ENCODE measurements at places on chromosomes 13 and 19.

- DNase-seq: no peak
These were observed 844 bp upstream of the RFX1 start for GRCh38 chr19:14006766-14007562.

DNA sequence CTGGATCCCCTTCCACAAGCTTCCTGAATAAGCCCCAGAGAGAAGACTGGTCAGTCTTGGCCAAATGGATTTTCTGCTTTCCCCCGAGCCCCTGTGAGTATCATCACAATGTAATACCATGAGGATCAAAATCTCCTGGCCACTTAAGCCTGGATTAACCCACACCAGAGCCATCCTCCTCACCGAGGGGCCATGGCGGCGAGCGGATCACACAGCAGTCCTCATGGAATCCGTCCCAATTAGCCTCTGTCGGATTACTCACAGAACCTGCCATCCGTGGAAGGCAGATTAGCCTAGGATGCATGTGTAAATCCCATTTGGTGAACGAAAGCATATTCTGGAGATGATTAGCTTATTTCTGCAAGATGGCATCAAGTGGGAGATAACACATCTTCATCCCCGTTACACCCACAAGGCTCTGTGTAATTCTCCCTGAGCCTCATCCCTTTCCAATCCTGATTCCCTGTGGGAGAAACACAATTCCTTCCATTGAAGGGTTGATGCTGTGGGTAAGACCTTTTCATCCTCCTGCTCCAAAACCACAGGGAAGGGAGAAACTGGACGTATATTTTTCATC lies 42.5 kb downstream of the GNG7 start:
- peak; percentile 46 for DNase-seq

- no peak for DNase-seq
These were observed 204.4 kb upstream of the TRPC4 start for GRCh38 chr13:38073931-38074330.

- DNase-seq: no peak
These were observed 20.6 kb downstream of the FCGBP start for GRCh38 chr19:39913682-39914333.

GRCh38 chr19:42634409-42635232 lies 39.9 kb upstream of the CEACAM8 start:
- DNase-seq: peak; percentile 2

GRCh38 chr13:20984879-20985278 lies 76.5 kb downstream of the LATS2 start:
- DNase-seq: no peak

DNA sequence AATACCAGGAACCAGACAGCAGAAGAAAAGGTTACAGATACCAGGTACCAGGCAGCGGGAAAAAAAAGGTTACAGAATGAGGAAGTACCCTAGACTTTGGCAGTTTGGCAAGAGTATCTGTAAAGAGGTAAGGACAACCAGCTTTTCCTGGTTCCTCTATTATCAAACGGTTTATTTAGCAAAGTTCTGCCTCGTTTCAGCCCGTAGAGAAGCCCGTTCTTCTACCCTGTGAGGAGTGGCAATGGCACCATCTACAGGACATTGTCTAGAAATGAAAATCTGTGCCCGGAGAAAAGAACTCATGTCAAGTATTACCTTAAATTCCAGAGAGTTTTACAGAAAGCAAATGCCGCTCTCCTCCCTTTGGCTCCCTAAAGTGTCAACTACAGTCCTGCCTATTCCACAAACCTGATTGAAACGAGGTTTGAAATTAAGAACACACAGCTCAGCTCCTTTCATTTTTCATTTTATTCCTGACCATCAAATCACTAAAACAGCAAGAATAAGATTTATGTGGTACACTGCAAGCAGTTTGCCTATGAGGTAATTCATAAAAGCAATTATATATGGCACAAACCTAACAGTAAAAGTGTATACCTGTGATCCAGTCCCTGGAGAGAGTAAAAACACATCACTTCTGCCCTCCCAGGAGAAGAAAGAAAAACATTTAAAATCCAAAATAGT lies 226.3 kb downstream of the SLC7A1 start:
- peak; percentile 75 for DNase-seq

GRCh38 chr13:49627831-49628652 lies at the start of gene ARL11:
Gene ARL11, plus strand, starts transcription at chr13:49628507. Its CDS starts 1,941 bp downstream, at chr13:49630448.
- no peak for DNase-seq

DNA sequence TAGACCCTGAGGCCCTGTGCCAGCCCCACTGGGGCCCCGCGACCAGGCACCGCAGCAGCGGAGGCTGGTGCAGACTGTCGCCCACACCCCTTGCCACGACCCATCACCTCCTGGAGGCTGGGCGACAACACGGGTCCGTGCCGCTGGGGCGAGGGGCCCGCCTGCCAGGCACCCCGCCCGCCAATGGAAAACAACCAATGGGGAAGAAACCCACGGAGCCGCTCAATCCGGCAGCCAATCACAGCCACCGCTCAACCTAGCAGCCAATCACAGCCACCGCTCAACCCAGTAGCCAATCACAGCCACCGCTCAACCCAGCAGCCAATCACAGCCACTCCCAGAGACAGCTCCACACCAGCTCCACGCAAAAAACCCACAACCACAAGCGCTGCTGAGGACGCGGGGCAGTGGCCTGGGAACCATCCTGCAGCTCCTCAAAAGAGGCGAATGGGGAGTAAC lies 29.7 kb downstream of the GPX4 start:
- no peak for DNase-seq

DNA sequence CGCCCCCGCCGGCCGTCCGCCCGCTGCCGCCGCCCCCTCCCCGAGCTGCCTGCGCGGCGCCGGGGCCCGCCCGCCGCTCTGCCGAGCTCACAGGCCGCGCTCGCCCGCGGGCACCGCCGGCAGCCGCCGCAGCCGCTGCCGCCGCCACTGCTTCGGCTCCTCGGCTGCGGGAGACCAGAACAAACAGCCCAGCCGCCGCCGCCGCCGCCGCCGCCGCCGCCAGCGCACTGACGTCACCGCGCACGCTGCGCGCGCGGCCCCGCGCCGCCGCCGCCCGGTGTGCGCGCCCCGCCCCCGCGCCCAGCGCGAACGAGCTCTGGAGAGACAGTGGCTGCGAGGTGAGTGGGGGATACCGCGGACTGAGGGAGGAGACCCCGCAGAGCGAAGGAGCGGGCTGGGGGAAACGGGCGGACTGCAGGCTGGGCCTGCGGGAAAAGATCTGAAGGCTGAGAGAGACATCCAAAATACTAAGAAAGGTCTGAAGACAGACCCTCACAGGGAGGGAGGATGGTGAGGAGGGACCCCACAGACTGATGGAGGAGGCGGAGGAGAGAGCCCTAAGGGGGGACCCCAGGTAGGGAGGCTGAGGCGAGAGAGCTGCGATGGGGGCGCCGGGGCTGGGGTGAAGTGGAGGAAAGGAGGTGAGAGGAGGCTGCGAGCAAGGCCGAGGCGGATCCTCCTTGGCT lies at the start of gene BRD4:
BRD4 (minus strand) TSS at position 229 of the 686 bp plus-strand sequence. CDS start 59,440 bp downstream, outside the sequence.
- peak; percentile 47 for DNase-seq

DNA sequence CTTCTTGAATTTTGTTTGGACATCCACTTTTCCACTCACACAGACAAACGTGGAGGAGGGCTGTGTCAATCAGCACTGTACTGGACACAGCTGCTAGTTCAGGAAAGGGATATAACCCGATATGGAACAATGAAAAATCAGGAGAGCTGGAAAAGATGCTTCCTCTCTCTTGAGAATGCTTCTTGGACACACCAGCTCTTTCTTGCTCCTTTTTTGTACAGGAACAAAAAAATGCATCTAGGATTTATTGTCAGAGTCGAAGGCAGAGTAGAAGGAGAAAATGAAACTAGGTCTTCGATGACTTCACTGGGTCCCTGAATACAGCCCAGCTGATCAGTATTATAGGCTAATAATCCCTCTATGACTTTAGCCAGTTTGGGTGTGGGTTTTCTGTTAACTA lies 62.2 kb downstream of the PEG3 start:
- no peak for DNase-seq

- peak; percentile 72 for DNase-seq
These were observed 117.3 kb downstream of the RAB20 start for GRCh38 chr13:110444226-110444653.

DNA sequence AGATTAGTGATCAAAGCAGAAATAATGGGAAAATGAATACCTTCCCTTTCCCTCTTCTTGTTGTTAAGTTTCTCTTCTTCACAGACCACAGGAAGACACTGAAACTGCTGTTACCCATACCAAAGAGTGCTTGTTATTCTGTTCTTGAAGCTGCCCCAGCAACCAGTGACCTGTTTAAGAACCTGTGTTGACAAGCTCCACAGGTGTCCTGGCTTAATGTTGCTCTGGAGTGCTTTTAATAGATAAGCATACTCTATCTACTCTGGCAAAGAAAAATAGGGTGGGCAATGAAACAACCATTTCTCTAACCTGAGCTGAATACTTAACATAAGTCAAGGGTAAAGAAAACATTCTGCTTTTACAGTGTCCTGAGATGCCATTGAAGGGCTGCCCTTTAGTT lies 506.7 kb upstream of the GPC6 start:
- no peak for DNase-seq

DNA sequence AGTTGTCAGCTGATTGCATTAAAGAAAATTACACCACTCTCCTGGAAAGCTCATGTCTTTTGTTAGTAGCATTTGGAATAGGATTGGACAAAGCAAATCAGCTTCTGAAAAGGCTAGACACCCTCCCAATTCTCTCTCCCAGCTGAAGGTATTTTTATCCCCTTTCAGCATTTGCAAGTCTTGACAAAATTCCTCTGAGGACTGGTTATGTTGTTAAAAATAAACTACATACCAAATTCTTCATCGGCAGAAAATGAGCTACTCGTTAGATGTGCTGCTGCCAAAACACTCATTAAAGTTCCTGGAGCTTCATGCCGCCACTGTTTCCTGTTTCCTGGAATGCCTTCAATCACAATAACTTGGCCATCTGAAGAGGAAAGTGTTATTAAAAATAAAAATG lies 37.1 kb downstream of the UTP14C start:
- no peak for DNase-seq

- no peak for DNase-seq
These were observed 2.4 kb downstream of the PKN1 start for GRCh38 chr19:14435320-14436050.

- no peak for DNase-seq
These were observed 128.3 kb downstream of the GGACT start for GRCh38 chr13:100460266-100460665.

GRCh38 chr13:102724923-102725322 lies 30.1 kb upstream of the METTL21C start:
- DNase-seq: peak; percentile 21

All from NCI-H524 (cell line).